ENCODE measurements at places on chromosomes 3 and 15.

DNA sequence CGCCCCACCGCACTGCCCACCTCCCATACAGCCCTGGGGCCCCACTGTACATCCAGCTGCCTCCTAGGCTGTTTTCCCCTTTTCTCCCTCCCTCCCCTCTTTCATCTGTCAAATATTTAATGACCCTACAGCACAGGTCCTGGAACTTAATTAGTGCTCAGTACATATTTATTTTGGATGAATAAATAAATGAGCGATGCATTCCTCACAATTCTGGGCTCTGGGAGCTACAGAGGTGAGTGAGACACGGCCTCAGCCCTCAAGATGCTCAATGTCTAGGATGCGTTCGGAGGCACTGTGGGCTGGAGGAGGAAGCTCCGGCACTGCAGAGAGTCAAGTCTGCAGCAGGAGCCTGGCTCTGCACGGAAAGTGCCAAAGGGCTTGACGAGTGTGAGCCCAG, 175.0 kb downstream of the FAM43A start:
- DNase-seq: no peak

DNA sequence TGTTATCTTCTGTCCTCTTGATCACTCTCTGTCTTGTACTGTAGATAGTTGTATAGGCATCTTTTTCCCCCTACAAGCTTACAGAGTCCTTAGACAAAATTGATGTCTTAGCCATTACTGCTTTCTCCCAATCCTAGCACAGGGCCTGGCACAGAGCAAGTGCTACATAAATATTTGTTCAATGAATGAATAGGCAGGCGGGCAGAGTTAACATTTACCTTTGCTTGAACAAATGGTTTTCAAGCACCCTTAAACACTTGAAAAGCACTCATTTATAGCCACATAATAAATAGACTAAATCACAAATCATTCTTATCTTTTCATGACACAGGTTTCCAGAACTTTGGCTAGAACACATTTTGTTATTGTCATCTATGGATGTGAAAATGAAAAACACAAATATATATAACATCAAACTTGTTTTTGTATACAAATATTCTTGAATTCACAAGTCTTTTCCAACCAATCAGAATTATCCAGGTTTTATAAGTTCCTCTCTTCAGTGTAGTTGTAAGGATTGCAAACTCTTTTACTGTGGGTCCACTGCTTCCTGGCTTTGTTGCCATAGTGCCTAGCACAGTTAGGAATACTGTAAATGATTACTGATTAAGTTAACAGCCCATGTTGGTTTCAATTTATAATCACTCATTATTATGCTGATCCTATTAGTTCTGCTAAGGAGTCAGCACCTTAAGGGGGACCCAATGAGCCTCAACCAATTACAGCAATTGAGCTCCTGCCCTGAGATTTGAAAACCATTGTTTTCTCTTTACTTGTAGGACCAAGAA, 61.9 kb downstream of the ISL2 start:
- DNase-seq: no peak

DNA sequence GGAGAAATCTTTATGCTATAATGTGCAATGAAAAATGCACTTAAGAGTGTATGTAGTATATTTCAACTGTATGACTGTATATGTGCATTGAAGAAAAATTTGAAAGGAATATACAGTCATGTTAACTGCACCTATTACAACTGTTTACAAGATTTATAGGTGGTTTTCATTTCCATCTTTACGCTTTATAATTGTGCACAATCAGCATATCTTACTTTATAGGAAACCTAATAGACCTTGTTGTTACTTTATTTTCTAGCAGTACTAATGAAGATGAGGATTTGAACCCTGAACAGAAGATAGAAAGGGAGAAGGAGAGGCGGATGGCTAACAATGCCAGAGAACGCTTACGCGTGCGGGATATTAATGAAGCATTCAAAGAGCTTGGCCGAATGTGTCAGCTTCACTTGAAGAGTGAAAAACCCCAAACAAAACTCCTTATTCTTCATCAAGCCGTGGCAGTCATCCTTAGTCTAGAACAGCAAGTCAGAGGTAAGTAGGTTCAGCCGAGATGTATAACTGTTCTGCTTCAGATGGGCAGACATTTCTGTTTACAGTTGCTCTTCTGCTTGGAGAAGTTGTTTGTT, 103.4 kb upstream of the CGNL1 start:
- DNase-seq: no peak

GRCh38 chr15:69038508-69038907, 24.0 kb downstream of the NOX5 start:
- no peak for DNase-seq

GRCh38 chr15:40968290-40969085, 15.2 kb downstream of the CHAC1 start:
- DNase-seq: no peak

- no peak for DNase-seq
Observed at GRCh38 chr15:96046620-96047240, 283.8 kb upstream of the NR2F2 start.

DNA sequence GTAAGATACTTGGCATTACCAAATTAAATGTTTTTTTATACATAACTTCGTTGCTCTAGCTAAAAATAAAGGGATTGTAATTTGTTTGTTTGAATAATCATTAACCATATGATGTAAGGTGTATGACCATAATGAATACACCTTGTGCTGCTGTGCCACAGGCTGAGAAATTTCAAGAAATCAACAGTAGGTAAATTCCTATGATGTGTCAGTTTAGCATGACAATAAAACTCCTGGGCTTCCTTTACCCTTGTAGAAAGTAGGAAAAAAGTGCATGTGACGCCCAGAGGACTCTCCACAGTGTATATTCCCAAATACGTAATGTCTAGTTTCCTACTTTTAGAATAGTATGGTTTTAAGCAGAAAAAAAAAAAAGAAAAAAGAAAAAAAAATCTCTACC, 208.1 kb downstream of the SATB1 start:
- no peak for DNase-seq

- peak; percentile 69 for DNase-seq
Observed at GRCh38 chr3:65751123-65751700, 287.5 kb downstream of the MAGI1 start.

DNA sequence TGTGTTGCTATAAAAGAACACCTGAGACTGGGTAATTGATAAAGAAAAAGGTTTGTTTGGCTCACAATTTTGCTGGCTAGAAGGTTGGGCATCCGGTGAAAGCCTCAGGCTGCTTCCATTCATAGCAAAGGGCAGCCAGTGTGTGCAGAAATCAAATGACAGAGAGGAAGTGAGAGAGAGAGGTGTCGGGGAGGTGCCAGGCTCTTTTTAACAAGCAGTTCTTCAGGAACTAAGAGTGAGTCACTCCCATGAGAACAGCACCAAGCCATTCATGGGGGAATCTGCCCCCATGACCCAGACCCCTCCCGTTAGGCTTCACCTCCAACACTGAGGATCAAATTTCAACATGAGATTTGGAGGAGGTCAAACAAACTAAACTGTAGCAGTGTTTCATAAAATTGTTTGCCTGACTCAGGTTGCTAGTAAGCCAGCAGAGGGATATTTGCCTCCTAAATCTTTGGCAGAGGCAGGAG, 4.5 kb upstream of the PARP15 start:
- peak; percentile 24 for DNase-seq

DNA sequence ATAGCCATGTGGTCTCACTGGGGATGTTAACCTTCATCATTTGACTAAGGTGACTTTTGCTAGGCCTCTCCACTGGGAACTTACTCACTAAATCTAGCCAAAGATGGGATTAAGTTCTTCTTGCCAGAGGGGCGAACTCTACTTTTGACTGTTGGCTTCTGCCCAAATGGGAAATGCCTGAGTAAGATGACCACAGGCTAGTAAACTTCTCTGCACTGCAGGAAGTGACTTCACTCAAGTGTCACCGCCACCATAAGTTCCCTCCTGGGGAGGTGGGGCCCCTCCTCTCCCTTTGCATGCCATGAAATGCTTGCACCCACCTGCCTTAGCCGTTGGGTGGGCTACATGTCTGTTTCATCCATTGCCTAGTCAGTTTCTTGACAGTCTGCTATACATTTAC, 388.3 kb downstream of the FEZF2 start:
- DNase-seq: no peak
